ENCODE measurements at places on chromosomes 4 and X.

DNA sequence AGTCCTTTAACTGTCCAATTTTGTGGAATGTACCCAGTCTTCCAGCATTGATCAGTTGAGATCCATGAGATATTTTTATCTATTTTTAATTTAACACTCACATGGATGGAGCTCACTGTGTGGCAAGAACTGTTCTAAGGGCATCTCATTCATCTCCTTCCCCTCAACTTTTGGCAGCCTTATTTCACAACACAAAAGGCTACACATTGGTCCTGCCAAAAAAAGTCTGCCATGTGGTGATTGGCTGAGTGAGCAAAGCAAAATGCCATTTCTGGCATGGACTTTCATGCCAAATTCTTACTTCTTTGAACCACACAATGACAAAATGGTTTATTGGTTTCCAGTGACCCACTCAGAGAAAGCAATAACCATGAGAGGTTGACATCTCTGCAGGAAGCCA, 171.6 kb upstream of the MAP3K15 start:
- no peak for DNase-seq

- no peak for DNase-seq
These were observed at the start of gene ALPK1 for GRCh38 chr4:112296949-112297880. ALPK1 (plus strand) TSS chr4:112297369.

DNA sequence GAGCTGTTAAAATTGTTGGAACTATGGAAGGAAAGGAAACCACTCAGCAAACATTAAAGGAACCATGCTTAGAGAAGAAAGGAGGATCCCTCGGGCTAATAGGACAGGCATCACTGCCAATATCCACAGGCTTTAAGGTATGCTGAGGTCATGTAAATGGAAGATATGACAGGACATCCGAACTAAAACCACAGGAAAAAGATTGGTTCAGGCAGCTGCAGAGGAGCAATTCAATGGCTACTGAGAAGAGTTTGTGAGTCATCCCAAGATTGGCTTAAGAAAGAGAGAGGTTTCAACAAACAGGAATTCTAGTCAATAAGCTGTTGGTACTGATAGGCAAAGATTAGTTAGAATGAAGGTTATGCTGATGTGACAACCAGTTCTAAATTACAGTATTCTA, 106.4 kb upstream of the FAM241A start:
- DNase-seq = no peak

- no peak for DNase-seq
These were observed 7.8 kb upstream of the MCUB start for GRCh38 chr4:109552237-109552636.

- DNase-seq = no peak
These were observed at the start of gene IL13RA2 for GRCh38 chrX:115017455-115017854. IL13RA2 (minus strand) TSS chrX:115017616; CDS start chrX:115017269, 347 bp downstream.

DNA sequence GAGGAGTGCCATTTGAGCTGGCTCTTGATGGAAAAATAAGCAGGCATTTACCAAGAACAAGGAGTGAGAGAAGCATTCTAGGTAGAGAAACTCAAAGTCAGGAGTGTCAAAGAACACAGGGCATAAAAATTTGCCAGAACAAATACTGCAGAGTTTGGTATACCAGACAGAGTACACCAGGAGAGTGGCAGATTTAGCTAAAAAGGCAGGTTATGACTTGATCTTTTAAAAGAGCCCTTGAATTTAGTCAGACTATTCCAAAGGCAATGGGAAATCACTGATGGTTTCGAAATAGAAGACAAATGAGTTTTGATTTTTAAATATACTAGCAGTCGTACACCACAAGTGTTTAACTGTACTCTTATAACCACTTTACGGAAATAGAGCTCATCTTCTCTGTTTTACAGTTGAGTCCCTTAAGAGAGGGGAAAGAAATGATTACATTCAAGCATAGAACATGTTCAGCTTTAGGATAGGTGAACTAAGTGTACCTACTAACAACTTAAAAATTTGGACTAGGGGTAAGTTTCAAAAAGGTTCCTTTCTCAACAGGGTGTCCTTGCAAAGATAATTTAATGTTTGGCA, 10.2 kb downstream of the UBE2D3 start:
- DNase-seq = no peak

DNA sequence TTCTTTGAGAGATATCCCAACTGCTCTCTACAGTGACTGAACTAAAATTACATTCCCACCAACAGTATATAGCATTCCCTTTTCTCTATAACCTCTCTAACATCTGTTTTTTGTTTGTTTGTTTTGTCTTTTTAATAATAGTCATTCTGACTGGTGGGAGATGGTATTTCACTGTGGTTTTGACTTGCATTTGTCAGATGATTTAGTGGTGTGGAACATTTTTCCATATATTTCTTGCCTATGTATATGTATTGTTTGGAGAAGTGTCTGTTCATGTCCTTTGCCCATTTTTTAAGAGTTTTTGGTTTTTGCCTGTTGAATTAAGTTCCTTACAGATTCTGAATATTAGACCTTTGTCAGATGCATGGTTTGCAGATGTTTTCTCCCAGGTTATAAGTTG, 9.0 kb downstream of the USO1 start:
- DNase-seq = no peak

DNA sequence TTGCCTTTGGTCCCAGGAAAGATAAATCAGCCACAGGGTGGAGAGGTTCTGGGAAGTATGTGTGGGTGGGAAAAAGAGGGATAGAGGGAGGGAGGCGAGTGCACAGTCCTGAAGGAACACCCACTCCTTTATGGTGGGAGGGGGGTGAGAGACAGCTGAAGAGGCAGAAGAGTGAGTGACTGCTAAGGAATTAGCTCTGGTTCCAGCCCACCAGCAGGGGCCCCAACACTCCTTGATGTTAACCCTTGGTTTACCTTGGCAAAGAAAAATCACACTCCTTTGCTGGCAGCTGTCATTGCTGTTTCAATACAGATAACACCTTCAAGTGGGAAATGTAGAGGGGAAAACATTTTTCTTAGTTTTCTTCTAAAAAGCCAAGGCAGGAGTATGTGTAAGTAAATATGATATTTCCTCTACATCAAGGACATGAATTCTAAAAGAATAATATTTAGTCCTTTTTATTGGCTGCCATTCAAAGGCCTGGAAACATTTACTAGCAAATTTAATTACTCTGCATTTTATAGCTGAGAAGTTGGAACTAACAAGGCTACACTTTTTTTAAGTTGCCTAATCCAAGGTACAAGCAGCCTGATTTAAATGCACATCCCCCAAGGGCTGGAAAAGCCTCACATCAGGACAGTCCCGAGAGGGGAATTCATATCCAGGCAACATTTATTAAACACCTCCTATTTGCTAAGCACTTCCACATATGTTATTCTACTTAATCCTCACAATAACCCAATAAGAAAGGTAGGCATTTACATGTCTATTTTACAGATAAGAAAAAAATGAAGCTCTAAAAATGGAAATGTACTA, 81.7 kb downstream of the HS6ST2 start:
- DNase-seq = no peak

DNA sequence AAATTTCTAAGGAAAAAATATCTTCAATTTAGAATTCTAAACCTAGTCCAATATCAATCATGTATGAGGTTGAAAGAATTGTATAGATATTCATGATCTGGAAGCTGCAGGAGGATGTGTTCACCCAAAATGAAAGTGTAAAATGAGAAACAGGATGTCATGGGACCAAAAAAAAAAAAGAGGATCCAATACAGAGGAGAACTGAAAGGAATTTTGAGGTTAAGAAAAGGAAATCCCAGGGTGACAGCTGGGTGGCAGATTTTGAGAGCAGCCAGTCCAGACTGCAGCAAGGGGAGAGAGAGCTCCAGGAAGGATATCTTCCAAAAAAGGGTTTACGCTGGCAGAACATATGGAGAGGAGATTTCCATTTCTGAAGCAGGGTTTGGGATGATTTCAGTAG, 38.9 kb downstream of the TLR10 start:
- DNase-seq = no peak

Measured in stimulated activated CD8-positive, alpha-beta memory T cell treated with anti-CD3 and anti-CD28 coated beads, Interleukin-2, amount 100 ng/mL, for 48 hours (primary cell).